ENCODE measurements at places on chromosomes 7 and 10.

GRCh38 chr7:98235901-98236300 is 16.1 kb downstream of the TECPR1 start:
- DNase-seq, result peak; percentile 65

- DNase-seq, result no peak
Measured at GRCh38 chr7:156781972-156782371, 111.0 kb downstream of the LMBR1 start.

GRCh38 chr10:21047511-21047910 is 150.4 kb upstream of the NEBL start:
- no peak for DNase-seq

DNA sequence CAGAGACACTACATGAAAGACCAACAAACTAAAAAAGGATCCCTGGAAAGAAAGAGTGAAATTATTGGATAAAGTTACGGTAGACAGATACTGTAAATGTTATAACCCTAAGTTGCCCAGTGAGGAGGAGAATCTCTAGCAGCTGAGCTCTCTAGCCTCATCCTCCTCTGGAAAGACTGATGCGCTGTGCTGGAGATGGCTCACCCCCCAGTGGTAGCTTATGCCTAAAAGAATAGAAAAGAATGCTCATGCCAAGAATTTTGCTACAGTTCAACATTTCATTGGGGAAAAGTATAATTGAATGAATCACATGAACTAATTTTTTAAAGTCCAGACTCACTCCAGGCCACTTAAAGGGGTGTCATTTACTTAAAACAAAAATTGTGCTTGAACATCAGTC is 50.8 kb upstream of the RNF32 start:
- no peak for DNase-seq

DNA sequence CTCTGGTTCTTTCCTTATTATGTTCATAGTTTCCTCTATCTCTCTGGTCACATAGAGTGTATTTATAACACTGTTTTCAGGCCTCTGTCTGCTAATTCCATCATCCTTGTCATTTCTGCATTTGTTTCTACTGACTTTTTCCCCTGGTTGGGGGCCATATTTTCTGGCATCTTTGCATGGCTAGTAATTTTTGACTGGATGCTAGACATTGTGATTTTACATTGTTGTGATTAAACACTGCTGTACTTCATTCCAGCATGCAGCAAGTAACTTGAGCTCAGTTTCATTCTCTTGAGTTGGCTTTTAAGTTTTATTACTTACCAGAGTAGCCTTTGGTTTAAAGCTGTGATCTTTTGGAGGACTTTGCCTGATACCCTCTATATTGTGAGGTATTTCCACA is 6.8 kb upstream of the DOCK1 start:
- no peak for DNase-seq

GRCh38 chr10:101228153-101228965 is 904 bp downstream of the LBX1 start:
- no peak for DNase-seq

DNA sequence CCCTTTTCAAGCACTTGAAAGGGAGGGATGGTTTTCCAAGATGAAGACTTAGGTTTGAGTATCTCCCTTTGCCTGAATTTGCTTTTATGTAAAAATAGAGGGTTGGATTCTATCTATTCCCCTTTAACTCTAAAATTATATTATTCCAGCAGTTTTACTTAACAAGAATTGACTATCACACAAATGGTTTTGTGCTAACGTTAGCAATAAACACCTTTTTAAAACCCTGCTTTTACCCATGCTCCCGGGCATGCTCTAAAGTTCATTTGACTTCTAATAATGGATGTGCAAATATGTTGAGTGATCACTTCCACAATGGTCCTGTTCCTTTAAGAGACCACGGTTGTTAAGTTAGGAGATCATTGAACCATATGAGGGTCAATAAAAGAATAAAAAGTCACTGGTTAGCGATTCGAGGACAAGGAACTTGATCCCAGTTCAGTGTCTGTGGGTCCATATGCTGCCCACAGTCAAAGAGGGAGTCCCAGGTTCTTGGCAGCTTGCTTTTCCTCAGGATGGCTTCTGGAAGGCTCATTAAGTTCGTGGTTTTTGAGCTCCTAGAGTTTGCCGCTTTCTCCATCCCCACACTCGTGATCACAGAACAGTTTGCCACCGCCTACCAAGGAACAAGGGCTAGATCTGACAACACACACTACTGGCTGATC is at the start of gene TMEM236:
Gene TMEM236 (plus strand): TSS at position 421 of the 665 bp plus-strand sequence. CDS start 95 bp downstream, at position 516.
- no peak for DNase-seq

- DNase-seq, result no peak
Measured at GRCh38 chr7:94050046-94050445, 45.9 kb upstream of the BET1 start.

DNA sequence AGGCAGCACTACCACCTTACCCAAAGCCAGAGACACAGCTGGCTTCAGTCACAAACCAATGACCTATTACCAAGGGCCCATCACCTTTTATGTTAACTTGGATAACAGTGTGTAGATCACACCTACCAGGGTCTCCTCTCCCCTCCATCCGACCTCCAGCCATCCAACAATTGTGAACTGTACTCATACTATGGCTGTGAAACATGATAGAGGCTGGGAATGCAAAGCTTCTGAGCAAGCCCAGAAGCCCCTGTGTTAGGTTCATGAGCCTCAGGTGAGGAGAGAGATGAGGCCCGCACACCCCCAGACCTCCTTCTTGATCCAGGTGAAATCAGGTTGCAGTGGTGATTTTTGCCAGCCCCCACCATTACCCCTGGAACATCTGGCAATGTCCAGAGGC is 47.7 kb downstream of the PNLIPRP2 start:
- no peak for DNase-seq

DNA sequence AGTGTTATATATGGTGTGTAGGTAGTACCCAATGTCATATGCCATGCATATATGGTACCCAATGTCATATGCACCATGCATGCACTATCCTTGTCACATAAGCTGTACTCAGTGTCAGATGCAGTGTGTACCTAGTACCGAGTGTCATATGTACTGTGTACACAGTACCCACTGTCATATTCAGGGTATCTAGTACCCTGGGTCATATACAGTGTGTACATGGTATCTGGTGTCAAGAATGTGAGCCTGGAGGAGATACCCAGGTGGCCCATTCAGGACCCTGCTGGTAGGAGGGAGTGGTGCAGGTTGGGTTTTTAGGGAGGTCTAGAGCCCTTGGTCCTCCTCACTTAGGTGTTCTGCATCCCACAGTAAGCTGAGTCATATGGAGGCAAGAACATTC is 1.8 kb downstream of the ZMYND11 start:
- no peak for DNase-seq

- no peak for DNase-seq
Measured at GRCh38 chr7:141356161-141356560, 195.0 kb upstream of the AGK start.

DNA sequence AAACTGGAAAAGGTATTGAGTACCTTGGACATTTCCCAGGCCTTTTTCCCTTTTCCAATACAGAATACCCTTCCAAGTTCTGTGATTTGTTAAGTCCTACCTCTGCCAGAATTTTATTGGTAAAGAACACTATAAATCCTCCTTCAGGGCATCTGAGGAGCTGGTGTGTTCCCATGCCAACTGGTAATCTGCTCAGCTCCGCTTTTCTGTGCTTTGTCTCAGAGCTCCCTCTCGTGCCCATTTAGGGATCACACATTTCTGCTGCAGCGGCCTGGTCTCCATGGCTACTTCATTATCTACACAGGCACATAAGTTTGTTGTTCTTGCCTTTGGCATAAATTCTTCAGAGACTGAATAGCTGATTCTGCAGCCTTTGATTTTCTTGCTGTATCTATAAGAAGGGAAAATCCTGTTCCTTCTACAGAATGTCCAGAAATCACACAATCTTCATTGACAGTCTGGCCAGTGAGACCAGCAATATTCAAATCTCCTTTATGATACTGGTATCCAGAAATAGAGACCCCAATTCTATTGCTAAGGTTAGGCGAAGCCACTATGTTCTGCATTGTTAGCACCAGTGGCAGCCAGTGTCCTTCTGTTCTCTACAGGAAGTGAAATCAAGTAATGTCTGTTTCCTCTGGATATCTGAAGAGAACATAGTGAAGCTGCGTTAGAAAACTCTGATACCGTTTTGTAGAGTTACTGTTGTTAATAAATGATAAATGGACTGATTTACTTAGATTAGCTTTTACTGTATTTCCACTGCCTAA is 51.9 kb downstream of the DENND11 start:
- DNase-seq, result no peak

- DNase-seq, result no peak
Measured at GRCh38 chr10:33800986-33801385, 466.5 kb upstream of the NRP1 start.

- no peak for DNase-seq
Measured at GRCh38 chr7:54881816-54882520, 123.0 kb upstream of the SEC61G start.

- no peak for DNase-seq
Measured at GRCh38 chr7:158000160-158000559, 587.5 kb downstream of the PTPRN2 start.

- DNase-seq, result no peak
Measured at GRCh38 chr7:112184455-112184854, 21.7 kb downstream of the DOCK4 start.

GRCh38 chr10:31762316-31762715 is 166.3 kb downstream of the ARHGAP12 start:
- DNase-seq, result no peak

GRCh38 chr10:5551531-5552375 is 27.0 kb downstream of the CALML3 start:
- peak; percentile 79 for DNase-seq

DNA sequence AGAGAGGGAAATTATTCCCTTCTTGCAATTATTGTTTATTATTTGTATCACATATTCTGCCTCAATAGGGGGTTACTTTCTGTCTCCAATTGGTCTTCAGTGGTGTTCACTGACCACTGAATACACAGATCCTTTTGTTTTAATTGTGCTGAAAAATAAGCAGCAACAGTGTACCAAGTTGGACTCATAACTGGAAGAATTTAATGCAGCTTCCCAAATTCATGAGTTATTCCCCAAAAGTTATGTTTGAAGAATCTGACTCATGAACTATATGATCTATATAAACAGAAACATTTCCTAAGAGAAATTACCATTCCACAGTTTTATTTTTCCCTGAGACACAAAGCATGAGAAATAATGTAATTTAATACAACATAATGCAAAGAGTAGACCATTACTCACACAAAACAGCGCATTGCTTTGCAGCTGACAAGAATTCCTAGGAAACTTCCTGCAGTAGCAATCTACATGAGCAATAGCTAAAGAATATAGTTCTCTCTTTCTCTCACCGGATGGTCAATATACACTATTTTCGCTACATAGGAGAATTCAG is 479.2 kb downstream of the HTR7 start:
- DNase-seq, result no peak

DNA sequence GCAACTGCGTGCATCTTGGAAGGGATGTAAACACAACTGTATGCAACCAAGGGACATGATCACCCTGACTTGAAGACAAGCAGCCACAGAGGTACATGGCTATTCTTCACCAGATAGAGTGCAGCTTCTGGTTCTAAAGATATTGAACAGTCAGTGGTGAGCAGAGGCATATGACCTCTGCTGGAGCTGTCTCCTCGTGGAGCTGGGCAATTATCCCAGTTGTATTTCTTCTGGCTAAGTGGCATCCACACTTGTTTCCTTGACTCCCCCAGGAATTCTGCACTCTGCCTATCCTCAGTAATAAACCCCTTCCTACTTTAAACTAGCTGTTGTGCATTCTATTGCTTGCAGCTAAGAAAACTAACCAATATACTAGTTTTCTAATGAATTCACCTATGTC is 216.8 kb downstream of the THSD7A start:
- no peak for DNase-seq

DNA sequence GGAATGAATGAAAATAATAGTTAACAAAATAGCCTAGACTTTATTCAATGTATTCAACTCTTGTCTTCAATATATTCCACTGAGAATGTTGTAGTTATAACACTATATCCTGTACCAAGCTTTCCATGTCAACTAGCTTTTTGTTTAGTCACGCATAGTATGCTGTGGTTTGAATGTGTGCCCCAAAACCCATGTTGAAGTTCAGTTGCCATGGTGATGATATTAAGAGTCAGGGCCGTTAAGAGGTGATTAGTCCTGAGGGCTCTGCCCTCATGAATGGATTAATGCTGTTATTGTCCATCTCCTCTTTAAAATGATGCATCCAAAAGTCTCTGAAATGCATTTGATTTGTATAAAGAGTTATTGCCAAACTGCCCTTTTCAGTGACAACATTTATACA is 887.6 kb downstream of the NRG3 start:
- DNase-seq, result no peak

- DNase-seq, result no peak
Measured at GRCh38 chr10:78980815-78981214, 88.0 kb upstream of the ZMIZ1 start.

GRCh38 chr7:120278773-120279172 is 5.8 kb downstream of the KCND2 start:
- no peak for DNase-seq

DNA sequence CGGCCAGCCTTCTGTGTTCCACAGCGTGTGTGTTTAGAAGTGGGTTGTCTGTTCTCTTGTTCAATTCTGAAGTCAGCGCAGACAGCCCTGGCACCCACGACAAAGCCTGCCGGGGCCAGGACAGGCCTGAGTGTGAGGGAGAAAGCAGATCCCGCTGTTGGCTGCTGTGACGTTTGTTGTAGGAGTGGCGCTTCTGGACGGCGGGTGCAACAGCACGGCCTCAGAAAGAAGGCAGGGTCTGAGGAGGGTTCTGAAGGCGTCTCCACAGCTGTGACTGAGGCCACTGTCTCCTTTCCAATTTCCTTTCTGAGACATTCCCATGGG is 76.2 kb downstream of the VIPR2 start:
- DNase-seq, result peak; percentile 33

DNA sequence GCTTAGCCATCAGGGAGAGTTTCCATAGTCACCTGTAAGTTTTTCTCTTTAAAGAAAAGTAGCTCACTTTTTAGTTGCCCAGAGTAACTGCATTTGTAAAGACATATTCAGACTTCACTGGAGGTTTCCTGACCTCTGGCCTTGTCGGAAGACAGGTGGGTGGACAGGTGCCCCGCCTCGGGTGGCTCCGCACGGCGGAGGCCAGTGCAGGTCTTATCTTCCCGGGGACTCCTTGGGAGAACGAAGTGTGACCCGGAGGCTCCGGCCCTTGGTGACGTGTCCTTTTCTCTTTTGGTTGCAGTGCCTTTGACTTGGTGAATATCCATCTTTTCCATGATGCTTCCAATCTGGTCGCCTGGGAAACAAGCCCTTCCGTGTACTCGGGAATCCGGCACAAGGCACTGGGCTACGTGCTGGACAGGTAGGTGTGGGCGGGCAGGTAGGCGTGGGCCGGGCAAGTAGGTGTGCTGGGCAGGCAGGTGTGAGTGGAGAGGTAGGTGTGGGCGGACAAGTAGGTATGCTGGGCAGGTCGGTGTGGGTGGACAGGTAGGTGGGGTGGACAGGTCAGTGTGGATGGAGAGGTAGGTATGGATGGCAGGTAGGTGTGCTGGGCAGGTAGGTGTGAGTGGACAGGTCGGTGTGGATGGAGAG is 75.8 kb downstream of the NKX6-2 start:
- peak; percentile 45 for DNase-seq

- no peak for DNase-seq
Measured at GRCh38 chr7:112868609-112869008, 78.4 kb upstream of the TMEM168 start.

Measured in RWPE2 (cell line).